T-helper 2 cell treated with Interferon-gamma antibody and Interleukin-4, amounts not matched to agents 5 μg/mL and 100 μg/mL, for 36 hours (primary cell): ENCODE measurements at places on chromosomes 6 and 20.
A peak's percentile ranks its signal among the peaks of the same experiment; 100 is the strongest.

DNA sequence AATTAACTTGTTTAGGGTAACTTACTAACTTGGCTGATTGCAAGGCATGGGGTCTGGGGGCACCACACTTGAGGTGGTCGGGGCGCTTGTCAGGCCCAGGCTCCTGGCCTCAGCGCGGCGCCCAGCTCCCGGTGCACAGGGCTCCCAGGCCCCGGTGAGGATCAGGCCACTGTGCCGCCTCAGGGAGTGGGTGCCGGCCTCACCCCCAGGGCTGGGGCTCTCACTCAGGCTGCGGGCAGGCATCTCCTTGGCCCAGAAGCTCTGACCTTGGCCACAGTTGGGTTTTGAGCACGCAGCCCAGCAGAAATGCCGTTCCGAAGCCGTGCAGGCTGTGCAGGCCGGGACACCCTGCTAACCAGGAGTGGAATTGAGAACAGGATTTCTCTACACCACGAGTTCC is 37.8 kb upstream of the BHLHE23 start:
- no peak for DNase-seq
- no peaks in the 10 kb centered on the region for H3K36me3 ChIP-seq
- H3K4me3 ChIP-seq: no peak overlapping the region
- no peaks in the 10 kb centered on the region for H3K4me1 ChIP-seq

- no peak overlapping the region for H3K27ac ChIP-seq
- no peaks in the 10 kb centered on the region for H3K36me3 ChIP-seq
- no peak overlapping the region for H3K4me3 ChIP-seq
- no peak for DNase-seq
- no peaks in the 10 kb centered on the region for H3K4me1 ChIP-seq
These were observed 33.5 kb upstream of the TCF21 start for GRCh38 chr6:133855276-133855990.

- no peak overlapping the region for H3K4me3 ChIP-seq
- peaks cover 37% of the 10 kb centered on the region for H3K27me3 ChIP-seq
- no peak for DNase-seq
- no peak overlapping the region for H3K27ac ChIP-seq
These were observed 51.3 kb upstream of the GLP1R start for GRCh38 chr6:38997128-38997761.

- H3K4me1 ChIP-seq: no peaks in the 10 kb centered on the region
- no peak overlapping the region for H3K27ac ChIP-seq
- DNase-seq: no peak
- peaks cover 4% of the 10 kb centered on the region for H3K27me3 ChIP-seq
- no peaks in the 10 kb centered on the region for H3K36me3 ChIP-seq
- H3K4me3 ChIP-seq: no peak overlapping the region
These were observed 73.9 kb downstream of the F13A1 start for GRCh38 chr6:6246544-6246943.

DNA sequence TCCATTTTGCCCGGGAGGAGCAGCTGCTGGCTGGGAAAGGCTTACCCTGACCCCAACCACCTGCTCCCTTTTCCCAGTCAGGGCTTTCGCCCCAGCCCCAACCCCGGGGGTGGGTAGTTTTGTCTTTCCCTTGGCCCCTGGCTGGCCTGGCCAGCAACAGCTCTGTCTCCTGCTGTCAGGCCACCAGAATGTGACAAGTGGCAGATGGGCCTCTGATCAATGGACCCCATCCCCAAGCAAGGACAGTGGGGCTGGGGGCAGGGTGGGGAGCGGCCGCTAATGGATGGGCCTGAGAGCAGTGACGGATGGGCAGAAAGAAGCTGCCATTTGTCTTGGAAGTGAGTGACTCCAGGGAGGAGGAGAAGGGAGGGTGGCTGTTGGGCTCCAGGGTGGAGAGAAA is 121.6 kb downstream of the DHX35 start:
- H3K4me3 ChIP-seq: no peak overlapping the region
- peaks cover 22% of the 10 kb centered on the region for H3K27me3 ChIP-seq
- peaks cover under 1% of the 10 kb centered on the region for H3K4me1 ChIP-seq
- DNase-seq: no peak
- H3K36me3 ChIP-seq: no peaks in the 10 kb centered on the region

DNA sequence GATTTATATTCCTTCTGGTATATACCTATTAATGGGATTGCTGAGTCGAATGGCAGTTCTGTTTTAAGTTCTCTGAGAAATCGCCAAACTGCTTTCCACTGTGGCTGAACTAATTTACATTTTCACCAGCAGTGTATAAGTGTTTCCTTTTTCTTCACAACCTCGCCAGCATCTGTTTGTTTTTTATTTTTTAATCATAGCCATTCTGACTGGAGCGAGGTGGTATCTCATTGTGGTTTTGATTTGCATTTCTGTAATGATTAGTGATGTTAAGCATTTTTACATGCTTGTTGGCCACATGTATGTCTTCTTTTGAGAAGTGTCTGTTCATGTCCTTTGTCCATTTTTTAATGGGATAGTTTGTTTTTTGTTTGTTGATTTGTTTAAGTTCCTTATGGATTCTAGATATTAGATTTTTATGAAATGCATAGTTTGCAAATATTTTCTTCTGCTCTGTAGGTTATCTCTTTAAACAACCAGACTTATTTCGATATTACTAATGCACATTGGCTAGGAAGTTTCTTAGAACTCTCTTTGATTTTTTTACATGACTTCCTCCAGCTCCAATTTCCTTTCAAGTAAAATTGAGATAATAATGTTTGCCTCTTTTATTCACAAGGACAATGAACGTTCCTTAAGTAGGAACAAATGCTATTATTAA is 12.2 kb upstream of the VNN1 start:
- H3K27ac ChIP-seq: peak overlapping the region; percentile 11
- H3K4me1 ChIP-seq: peaks cover 22% of the 10 kb centered on the region
- H3K4me3 ChIP-seq: peak overlapping the region; percentile 13
- DNase-seq: no peak
- H3K27me3 ChIP-seq: peaks cover 3% of the 10 kb centered on the region

GRCh38 chr20:32672982-32673851 is 524 bp downstream of the C20orf203 start:
- peak; percentile 19 for DNase-seq
- no peaks in the 10 kb centered on the region for H3K27me3 ChIP-seq
- peaks cover 17% of the 10 kb centered on the region for H3K4me1 ChIP-seq
- peak overlapping the region; percentile 47 for H3K4me3 ChIP-seq
- no peaks in the 10 kb centered on the region for H3K36me3 ChIP-seq
